Heart left ventricle (tissue), 16 donors: ENCODE measurements at places on chromosomes 5 and 9. TPM values are rescaled to one million over a fixed set of nuclear protein-coding genes. Genes with fewer than 3 reads are reported as not detected.
A peak's percentile ranks its signal among the peaks of the same experiment; 100 is the strongest.

DNA sequence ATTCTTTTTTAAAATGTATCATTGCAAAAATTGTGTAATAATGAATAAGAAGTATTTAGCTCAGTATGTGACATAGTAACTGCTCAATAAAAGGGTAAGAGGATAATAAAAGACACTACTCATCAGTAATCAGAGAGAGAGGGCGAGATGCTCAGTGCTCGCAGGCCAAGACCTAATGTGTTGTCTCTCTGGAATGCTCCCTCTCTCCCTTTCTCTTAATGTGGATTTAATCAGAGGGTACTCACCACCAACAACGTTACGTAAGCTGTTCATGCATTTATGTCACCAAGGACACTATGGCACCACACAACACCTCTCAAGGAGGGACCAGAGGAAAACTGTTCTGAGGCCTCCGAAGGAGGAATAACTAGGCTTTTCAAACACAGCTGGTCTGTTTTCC, 42.5 kb downstream of the WHRN start:
- no peak for DNase-seq

DNA sequence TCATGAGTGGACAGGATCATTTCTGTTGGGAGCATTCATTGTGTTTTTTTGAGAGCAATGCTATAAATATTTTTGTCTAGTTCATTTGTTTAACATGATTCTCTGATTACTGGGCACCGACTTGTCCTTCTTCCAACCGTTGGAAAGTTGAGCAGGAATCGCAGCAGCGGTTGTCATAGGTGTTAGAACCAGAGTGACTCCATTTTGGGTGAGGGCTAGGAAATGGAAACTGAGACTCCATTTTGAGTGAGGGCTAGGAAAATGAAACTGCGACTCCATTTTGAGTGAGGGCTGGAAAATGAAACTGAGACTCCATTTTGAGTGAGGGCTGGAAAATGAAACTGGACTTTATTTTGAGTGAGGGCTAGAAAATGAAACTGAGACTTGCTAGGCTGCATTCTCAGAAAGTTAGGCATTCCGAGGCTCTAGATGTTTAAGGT, 100.6 kb downstream of the ICE1 start:
- no peak for DNase-seq

DNA sequence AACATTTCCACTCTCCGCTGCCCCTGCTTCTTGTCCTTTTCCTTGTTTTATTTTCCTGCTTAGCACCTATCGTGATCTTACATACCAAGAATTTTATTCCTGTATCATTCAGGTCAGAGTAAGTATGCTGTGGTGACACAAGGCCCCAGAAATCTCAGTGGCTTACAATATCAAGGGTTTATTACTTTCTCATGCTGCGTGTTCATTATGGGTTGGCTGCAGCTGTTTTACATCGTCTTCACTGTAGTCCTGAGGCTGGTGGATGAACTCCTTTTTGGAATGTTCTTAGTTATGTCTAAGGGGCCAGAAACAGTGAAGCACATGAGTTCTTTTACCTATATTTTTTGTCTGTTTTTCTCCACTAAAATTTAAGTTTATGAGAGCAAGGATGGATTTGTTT, 51.2 kb downstream of the FCHO2 start:
- no peak for DNase-seq

- no peak for DNase-seq
These were observed 77.6 kb upstream of the ANKRD55 start for GRCh38 chr5:56310711-56311204.

DNA sequence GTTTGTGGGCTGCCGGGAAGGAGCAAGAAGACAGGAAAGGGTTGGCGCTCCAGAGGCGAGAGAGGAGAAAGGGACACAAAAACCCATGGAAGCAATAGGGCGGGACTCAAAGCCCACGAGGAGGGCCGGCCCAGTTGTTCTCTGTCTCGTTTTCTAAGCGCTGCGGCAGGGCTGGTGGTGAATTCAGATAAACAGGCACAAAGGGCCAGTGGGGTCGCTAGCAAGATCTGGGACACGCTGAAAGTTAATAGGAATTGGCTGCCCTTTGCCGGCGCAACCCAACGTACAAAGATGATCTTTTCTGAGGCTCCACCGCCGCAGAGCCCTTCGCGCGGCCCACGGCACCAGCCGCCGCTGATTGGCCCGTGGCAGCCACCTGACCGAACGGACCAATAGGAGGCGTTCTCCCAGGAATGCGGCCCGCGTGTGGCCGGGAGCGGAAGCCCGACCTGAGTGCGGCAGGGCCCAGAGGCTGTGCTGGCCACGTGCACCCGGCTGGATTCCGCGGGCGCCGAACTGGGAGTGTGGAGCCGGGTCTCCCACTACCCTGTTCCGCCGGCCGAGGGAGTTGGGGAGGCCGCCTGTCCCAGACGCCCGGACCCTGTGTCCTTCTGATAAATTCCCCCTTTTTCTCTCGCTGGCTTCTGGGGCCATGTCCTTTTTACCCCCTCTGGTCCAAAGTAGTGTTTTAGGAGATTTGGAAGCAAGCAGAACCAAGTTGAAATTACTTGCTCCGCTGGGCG, 16.8 kb upstream of the NSD1 start:
- DNase-seq: peak; percentile 93

Gene TSLP
- total RNA-seq: 4.1 TPM

Gene PCDHGA11
- 8.0 TPM for total RNA-seq
